Pulmonary artery endothelial cell (primary cell): ENCODE measurements at places on chromosomes 2 and 18. TPM values are rescaled to one million over a fixed set of nuclear protein-coding genes. Genes with fewer than 3 reads are reported as not detected.

DNA sequence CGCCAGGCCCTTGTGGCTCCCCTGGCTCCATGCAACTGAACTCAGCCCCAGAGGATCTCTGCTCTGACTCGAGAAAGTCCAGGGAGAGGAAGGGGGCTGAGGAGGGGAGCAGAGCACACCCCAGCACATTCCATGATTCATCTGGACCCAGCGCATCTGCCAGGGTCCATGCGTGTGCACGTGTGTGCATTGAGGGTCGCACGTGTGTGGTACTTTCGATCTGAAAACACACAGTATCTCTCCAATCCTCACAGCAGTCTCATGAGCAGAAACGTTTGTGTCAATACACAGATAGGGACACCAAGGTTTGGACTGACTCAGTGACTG is 146.4 kb upstream of the ID2 start:
- no peak for DNase-seq

CNOT11 gene
- total RNA-seq, result 24.7 and 27.0 TPM in 2 replicates

DNA sequence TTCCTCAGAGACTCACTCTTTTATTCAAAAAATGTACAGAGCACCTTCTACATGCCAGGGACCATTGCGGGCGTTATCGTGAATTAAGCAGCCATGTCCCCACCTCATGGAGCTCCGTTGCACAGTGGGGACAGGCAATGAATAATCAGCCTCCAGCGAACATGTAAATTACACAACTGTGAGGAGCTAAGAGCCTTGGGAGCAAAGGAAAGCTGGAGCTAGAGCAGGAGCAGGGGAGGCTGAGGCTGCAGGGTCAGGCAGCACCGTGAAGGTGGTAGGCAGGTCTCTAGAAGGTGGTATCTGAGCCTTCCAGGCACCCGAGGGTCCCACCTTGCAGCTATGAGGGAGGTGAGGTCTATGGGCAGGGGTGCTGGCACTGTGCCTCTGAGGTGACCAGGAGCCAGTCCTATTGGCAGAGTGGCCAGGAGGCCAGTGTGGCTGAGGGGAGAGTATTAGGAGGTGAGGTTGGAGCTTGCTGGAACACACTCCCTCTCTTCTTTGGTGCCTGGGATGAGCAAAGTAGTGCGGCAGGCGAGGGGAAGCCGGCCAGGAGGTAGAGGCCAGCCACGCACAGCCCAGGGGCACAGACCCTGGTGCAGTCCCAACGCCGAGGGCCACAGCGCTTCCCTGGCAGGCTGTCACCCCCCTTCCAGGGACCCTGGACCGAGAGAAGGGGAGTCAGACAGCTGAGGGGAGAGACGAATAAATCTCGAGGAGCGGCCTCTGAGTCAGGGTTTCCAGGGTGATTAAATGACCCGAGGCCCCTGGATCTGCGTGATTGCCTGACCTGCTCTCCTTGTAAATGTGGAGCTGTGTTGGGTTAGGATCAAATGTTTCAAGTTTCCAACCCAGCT is 167.3 kb downstream of the SEPTIN10 start:
- DNase-seq, result no peak

PROC gene
- not detected in 2 replicates for total RNA-seq

- DNase-seq, result no peak
Observed at GRCh38 chr2:105487142-105488069, 88.6 kb upstream of the FHL2 start.
